ENCODE measurements at places on chromosomes 1 and 21.
A peak's percentile ranks its signal among the peaks of the same experiment; 100 is the strongest.

- no peak for DNase-seq
Measured at GRCh38 chr1:71967670-71968069, 314.7 kb downstream of the NEGR1 start.

GRCh38 chr1:155942578-155943141, 1.2 kb downstream of the RXFP4 start:
- DNase-seq, result no peak

DNA sequence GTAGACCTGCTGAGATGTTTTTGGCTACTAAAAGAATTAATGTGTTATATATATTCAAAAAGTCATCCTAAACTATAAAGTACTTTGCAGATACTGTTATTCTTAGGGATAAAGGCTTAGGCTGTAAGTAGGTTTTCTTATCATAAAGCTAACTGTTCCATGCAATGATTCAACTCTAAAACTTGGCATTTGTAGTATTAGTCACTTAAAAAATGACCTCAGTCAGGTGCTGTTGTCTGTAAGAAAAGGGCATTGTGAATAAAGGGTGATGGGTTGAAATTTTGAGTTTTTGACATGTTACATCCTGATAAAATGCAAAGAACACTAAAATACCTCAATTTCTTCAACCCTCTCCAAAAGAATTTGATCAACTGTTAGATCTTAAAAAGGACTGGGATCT, 32.9 kb downstream of the ADCY10 start:
- DNase-seq, result no peak

- no peak for DNase-seq
Measured at GRCh38 chr1:95138223-95138622, 21.1 kb downstream of the TLCD4 start.

GRCh38 chr1:52627028-52627427, 5.9 kb upstream of the SHISAL2A start:
- no peak for DNase-seq

GRCh38 chr1:109621379-109622136, 1.9 kb downstream of the AMPD2 start:
- peak; percentile 84 for DNase-seq

DNA sequence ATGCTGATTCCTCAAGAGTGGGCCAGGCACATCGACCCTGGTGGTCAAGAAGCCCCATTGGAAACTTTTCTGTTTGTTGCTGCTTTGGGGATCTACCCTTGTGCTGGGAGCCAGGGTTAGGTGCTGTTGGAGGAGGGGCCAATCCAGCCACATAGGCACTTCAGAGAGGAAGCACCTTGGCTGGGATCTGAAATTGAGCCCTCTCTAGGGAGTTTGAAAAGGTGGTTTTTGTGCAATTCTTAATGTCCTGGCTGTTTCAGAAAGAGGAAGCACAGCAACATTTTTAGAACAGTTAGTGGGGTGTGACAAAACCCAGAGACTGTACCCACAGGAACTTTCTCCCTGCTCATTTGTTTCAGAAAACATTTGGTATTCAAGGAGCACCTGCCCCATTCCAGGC, 17.2 kb upstream of the BEND5 start:
- DNase-seq, result no peak

DNA sequence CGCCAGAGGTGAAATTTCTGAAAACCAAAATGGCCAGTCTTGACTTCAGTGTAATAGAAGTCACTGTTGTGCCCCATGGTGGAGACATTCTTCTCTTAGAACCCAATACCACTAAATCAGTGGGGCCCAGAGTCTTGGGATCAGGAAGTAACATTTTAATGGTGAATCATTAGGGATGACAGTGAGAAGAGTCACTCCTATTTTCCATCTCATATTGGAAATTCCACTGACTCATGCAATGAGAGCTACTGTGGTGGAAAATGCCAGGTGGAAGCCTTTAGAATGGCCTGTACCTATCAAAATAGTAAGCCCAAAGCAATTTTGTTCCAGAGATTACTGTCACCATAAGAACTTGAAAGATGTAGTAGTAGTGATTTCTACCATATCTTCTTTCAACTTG, 20.6 kb upstream of the PPM1J start:
- DNase-seq, result no peak

- DNase-seq, result no peak
Measured at GRCh38 chr1:226804907-226805759, 65.3 kb upstream of the PSEN2 start.

DNA sequence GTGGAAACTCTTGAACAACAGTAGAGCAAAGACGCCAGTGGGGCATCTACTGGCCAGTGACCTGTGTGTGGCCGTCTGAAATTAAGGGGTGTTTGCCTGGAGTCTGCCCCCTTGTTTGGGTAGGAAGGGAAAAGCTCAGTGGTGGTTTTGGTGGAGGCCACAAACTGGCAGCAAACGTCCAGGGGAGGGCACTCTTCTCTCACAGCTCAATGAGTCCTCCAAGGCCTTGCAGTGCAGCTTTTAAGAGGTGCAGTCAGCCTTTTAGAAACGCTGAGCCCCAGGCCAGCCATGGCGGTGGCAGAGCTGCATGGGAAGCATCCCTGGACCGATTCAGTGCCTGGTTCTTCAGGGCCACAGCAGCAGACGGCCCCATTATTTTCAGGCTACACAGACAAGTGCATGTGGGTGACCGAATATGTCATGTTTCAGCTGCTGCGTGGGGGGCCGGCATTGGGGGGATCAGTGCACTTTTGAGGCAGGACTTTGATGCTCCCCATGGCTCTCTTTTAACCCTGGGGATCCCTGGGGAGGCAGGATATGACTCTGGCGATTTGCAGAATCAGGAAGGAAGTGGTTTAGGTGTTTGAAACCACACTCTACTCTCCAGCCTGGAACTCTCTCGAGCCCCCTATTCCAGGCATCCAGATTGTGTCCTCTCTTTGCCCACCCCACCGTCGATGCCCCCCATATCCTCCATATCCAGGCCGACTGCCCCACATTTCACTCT, 414.0 kb downstream of the PRDM2 start:
- DNase-seq, result peak; percentile 47

DNA sequence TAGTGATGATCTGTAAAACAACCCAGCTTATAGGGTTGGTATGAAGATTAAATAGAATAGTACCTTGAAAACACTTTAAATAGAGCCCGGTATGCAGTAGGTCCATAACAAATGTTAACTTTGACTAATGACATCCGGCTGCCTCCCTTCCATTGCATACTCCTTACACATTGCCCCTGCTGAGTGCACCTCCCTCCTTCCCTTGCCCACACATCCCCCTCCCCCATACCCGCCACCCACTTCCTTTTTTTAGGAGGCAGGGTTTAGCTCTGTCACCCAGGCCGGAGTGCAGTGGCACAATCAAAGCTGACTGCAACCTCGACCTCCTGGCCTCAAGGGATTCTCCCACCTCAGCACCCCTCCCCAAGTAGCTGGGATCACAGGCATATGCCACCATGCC, 24.4 kb upstream of the ZC3H12A start:
- no peak for DNase-seq

- DNase-seq, result no peak
Measured at GRCh38 chr1:237590386-237590785, 300.3 kb downstream of the ZP4 start.

DNA sequence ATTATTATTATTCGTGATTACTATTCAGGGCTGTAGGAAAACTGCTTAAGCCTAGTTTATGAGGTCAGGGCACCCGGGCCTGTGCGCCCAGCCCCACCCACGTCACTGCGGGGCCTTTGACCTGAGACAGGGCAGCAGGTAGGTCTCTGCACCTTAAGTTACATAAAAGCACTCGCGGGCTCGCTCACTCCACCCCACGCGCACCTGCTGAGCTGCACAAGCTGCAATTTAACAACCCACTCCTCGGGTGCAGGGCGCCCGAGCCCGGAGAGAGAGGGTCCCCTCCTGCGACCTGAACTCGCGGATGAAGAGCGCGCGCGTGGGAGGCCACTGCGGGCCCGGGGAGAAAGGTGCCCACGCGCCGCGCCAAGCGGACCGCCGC, 477 bp downstream of the ICMT start:
- DNase-seq, result no peak

- DNase-seq, result no peak
Measured at GRCh38 chr1:216422821-216423520, at the start of gene USH2A. Gene USH2A (minus strand): TSS chr1:216423448. CDS start chr1:216422336, 1,112 bp downstream.

DNA sequence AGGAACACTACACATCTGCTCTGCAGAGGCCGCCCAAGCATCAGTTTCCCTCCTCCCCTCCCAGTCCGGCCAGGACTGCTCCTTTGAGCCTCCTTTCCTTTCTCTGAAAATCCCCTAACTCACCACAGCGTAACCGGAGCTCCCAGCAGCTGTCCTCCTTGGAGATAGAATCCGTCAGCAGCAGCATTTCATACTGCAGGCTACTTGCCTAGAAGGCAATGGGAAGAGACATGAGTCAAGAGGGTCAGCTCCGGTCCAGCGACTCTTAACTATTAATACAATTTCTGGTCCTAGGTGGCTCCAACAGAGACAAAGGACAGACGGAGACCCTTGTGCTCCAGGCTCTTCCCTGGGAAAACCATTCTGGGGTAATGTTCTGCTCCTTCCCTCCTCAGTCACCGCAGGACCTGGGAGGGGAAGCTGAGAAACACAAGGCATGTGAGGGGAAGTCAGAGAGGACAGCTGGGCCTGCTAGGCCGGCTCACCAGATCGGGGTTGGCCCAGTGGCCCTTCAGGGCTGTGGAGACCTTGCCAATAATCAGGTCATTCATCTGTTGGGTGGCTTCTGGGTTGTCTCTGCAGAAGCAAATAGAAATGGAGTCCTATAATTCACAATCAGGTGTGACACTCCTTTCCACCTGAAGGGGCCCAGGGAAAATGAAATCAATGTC, 99.7 kb downstream of the UBR4 start:
- DNase-seq, result no peak

DNA sequence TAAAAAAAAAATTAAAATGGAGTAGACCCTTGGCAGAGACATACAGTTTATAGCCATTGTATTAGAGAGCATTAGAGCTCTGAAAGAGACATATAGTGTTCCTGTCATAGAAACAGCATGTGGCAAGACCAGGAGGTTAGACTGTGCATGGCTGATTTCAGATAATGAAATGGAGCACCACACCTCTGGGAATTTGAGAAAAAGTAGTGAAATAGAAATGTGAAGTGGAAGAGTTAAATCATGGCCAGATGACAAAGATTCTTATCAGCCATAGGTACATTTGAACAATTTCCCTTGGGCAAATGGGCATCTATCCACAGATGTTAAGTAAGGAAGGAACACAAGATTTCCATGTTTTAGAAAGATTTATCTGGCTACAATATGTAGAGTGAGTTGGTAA, 1083.1 kb downstream of the PLA2G4A start:
- DNase-seq, result no peak

DNA sequence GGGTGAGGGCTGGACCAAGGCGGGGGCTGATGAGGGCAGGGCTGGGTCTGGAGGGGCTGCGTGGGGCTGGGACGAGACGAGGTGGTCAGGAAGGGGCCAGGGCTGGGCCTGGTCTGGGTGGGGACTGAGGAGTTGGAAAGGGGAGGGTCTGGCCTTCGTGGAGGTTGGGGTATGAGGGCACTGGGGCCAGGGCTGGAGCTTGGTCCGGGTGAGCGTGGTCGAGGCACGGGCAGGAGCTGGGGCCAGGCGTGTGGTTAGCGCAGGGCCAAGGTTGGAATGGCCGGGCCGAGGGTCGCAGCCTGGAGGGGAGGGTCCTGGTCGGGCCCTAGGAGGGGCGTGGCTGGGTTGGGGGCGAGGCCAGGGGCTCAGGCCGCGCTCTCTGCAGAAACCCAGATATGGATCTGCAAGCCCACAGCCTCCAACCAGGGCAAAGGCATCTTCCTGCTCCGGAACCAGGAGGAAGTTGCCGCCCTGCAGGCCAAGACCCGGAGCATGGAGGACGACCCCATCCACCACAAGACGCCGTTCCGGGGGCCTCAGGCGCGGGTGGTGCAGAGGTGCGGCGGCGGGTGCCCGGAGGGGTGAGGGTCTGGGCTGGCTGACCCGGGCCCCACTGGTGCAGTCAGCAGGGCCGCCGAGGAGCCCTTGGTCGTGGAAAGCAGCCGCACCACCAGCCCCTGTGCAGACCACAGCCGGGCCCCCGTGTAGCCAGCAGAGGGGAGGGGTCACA, 9.0 kb downstream of the TTLL10 start:
- DNase-seq, result no peak

DNA sequence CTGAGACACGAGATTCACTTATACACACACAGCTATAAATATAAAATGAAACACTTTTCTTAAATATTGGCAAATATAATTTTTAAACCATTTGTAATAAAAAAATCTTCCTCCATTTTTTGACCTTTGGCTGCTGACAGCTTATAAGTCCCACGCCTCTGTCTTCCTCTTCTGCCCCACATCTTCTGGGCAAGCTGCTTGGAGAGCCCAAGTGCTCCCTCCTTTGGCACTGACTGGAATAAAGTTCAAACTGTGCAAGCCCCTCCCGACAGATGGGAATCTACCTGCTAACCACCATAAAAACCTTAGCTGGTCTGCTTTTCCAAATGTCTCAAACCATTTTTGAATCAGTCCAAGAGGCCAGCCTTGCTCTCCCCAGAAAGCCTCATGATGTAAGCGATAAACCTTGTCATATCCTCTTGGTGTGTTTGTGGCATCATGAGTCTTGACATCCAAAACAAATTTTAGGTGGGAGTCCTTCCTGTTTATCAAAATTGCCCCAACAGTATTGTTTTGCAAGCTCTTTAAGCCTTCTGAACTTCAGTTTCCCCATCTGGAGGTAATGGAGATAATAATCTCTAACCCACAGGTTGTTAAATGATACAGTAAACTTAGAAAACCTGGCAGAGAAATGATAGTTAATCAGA, 99.8 kb downstream of the SNX7 start:
- peak; percentile 20 for DNase-seq

DNA sequence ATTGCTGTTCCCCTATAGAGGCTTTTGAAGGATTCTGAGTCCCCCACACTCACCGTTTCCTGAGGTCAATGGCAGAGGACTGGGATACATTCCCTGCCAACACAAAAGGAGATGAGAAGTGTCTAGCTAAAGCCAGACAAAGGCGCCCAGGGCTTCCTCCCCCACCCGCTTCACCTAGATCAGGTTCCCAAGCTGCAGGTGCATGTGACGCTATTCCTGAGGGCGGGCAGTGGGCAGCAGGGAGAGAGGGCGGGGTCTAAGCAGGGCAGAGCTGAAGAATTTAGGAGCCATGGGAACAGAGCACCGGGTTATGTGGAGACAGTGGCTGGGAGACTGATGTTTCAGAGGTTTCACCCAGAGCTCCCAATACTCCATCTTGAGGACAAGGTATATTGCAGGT, 6.0 kb upstream of the ARHGEF2 start:
- no peak for DNase-seq

- no peak for DNase-seq
Measured at GRCh38 chr21:28311411-28312190, 681.1 kb downstream of the LTN1 start.
